ELF-1 (cell line): ENCODE measurements at places on chromosomes 6 and 20.
A peak's percentile ranks its signal among the peaks of the same experiment; 100 is the strongest.

GRCh38 chr6:163170294-163170883 is 244.1 kb upstream of the QKI start:
- peak; percentile 46 for DNase-seq

DNA sequence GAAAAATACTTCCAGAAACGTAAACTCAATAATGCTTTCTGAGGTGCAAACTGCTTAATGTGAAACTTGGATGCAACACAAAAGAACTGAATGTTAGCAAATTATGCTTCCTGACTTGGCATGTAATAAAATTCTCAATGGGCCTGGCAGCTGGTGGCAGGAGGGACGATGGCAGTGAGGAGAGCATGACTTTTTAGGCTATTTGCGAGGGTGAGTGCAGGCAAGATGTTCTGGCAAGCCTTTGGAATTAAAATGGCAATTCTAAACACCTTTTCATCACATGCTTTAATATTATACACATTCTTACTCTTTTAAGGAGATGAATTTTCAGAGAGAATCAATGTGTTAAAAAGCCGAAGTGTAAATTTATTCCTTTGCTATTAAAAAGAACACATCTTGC is 224.8 kb upstream of the CDH4 start:
- DNase-seq: no peak

DNA sequence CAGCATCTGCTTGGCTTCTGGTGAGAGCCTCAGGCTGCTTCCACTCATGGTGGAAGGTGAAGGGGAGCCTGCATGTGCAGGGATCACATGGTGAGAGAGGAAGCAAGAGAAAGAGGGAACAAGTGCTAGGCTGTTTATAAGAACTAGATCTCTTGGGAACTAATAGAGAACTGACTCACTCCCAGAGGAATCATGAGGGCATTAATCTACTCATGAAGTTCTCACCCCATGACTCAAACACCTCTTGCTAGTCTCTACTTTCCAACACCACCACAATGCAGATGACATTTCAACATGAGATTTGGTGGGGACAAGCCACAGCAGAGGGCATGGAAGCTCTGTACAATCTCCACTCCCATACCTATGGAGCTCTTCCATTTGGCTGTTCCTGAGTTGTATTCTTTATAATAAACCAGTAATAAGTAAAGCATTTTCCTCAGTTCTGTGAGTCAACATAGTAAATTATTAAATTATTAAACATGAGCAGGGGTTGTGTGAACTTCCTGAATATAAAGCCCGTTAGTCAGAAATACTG is 524.1 kb upstream of the NRSN1 start:
- no peak for DNase-seq

DNA sequence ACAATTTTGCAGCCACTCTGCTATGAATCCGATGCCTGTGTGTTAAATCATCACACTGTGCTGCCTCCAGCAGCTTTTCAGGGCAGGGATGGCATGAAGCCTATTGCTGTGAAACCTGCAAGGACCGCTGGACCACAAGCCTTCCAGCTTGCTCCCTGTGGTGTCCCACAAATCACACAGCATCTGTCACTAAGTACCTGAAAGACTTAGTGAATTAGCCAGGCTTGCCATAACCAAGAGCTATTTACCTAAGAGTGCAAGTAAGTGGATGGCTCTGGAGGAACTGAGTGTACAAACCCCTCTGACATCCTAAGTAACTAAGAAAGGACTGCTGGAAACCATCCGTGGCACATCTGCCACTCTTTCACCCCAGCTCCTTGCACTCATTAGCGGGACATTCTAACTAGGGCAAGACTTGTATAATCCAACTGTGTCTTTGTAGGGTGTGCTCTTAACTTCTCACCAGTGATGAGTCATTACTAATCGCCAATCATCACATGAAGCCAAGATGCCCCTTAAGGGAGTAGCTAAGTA is 34.7 kb downstream of the FOXQ1 start:
- DNase-seq: no peak

DNA sequence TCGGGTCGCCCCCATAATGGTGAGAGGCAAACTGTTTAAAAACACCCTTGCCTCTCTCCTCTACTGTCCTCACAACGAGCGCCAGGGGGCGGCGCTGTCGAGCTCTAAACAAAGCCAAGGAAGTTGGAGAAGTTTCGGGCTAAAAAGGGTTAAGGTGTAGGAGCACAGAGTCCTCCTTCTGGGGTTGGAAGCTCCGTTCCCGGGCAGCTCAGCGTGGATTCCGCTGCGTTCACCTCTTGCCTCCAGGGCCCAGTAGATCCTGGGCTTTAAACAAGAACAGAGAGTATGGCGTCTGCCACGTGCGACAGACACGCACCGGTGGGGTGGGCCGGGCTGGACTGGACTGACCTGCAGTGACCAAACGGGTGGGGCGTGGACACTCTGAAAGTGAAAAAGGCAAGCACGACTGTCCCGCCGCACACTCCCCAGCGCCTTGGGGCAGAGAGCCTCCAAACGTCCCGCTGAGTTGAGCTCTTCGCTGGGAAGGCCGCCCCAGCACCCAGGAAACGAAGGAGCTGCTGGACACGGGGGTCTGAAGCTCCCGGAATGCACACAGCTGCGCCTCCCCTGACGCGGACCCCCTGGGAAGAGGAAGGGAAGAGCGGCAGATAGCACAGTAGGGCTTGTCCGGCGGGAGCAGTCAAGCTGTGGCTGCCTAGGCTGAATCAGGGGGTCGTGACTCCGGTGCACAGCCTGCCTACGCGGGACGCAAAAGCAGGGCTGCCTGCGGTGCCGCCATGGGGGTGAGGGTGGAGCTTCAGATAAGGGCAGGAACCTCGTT is 1.6 kb upstream of the THBD start:
- DNase-seq: peak; percentile 94

DNA sequence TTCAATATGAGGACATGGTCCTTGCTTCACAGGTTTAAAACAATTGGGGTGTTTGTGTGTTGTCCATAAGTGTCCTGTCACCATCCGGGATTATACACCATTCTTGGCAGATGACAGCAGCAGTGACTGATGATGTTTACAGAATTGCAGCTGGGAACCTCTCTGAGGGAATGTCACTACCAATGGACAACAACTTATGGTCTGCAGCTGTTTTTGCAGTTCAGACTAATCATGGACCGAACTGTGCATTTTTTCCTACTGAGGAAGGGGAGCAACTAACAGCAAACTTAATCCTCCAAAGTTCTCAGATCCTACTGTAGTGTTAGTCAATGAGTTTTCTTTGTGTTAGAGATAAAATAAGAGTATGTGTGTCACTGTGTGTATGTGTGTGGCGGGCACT is 26.0 kb downstream of the FAM229B start:
- DNase-seq: no peak

GRCh38 chr6:163036160-163036645 is 308.4 kb downstream of the PACRG start:
- no peak for DNase-seq

DNA sequence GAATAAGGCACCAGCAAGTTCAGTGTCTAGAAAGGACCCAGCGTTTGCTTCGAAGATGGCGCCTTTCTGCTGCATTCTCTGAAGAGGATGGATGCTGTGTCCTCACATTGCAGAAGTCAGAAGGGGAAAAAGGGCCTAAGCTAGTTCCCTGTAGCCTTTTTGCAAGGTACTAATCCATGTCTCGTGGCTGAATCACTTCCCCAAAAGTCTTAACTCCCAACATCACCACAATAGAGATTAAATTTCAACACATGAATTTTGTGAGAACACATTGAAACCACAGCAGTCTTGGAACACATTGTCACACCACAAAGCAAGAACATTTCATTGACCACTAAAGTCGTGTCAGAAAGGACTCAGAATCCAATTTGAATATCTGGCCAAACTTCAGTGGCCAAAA is 42.1 kb downstream of the KLHL31 start:
- DNase-seq: no peak

DNA sequence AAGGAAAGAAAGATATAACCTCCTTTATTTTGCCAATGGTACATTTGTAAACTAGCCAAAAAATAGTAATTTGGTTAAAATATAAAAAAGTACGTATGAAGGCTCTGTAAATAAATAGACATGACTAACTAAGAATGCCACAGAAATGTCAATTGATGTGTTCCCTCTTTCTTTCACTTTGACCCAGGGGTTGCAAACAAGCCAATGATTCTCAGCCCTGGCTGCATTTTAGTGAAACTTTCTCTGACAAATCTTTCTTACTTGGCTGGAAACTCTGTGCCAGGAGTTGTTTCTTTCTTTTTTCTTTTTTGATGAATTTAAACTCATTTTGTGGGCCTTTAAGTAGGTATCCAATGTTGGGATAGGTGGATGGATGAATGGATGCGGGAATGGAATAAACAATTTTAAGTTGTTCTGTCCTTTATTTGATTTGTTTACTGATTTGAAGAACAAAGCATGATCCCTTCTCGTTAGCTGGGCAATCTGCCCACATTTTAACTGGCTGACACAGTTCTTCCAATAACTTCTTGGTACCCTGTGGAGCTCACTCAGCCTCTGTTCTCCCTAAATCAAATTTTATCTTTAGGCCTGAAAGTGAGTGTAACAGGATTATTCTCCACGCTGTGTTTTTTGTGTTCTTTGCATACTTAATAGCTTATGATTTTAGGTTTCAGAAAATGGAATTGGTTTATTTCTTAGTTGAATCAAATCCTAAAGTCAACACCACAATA is 58.6 kb upstream of the GCLC start:
- DNase-seq: no peak

DNA sequence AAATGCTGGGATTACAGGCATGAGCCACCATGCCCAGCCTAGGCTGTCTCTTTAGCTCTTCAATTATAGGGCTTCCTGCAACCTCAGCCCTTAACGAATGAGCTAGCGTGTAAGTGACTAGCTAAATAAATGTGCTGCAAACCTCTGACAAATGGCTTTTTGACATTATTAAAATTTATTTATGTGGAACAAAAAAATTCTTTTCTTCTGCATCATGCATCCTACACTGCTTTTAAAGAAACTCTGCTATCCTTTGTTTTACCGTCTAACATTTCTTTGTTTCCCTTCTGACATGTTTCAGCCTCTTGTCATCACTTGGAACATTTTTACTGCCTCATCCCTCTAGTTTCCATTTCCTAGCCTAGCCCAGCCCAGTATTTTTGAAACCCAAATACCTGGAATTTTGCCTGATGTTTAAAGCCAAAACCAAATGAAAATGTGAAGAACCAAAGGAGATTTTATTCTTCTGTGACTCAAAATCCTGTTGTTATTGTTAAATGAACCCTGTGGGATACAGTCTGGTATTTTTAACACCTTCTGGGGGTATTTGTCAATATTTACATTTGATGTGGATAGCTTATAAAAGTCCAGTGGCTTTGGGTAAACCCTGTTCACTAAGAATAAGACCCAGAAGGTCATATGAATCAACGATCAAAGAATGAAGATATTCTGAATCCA is 9.5 kb downstream of the NT5E start:
- no peak for DNase-seq

DNA sequence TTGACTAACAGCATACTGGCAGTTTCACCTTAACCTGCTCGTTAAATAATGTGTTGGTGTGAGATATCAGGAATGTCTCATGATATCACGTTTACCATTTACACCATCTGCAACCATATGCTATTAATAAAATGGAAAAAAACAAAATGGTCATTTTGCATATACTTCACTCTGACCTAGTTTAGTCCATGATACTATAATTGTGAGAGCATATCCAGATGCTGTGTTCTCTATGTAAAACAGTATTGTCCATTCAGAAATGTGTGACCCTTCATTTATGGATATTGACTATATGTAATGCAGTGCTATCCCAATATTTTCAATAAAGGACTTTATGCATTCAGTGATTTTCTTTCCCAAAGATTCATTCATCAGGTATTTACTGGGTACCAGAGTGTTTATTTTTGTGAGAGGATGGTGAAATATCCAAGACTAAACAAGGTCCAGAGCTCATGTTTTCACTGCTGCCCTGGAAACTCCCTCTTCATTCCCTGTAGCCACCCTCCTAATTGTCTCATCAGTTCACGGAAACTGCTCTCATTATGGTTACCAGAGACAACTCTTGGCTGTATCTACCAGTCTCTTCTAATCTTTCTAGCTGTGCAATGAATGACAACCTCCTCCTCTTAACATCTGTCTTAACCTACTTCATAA is 25.7 kb upstream of the HINT3 start:
- DNase-seq: no peak

- DNase-seq: peak; percentile 55
These were observed 200.5 kb downstream of the SMOC2 start for GRCh38 chr6:168641446-168641845.

GRCh38 chr6:108922499-108922898 is 74.3 kb downstream of the ARMC2 start:
- no peak for DNase-seq

GRCh38 chr6:125584468-125584939 is 164.9 kb upstream of the HEY2 start:
- peak; percentile 97 for DNase-seq

GRCh38 chr20:31543966-31544598 is 29.8 kb downstream of the HM13 start:
- DNase-seq: peak; percentile 65

- DNase-seq: no peak
These were observed 15.5 kb downstream of the ASIP start for GRCh38 chr20:34256629-34257124.

DNA sequence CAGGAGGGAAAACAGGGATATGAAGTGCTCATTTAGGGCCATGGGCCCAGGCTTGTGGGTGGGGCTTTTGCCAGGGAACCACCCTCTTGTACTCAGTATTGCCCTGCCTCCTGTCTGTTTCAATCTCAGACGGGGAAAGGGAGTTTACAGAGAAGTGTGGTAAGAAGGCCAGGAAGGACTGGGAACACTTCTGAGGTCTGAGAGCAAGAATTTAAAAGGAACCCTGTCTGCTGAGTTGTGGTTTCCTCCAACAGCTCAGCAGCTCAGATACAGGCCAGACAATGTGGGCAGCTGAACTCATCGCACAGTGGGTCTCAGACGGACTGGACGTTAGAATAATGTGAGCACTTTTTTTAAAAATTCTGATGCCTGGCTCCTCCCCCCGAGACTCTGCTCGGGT is 354.1 kb upstream of the ARID1B start:
- DNase-seq: no peak
